Adipocyte (in vitro differentiated cells): ENCODE measurements at places on chromosomes 11 and 22.

GRCh38 chr11:56122073-56122472 is at the start of gene OR8H3:
Gene OR8H3, plus strand, starts transcription at chr11:56122373. Its CDS starts 0 bp downstream, at chr11:56122373.
- no peak for DNase-seq

- no peak for DNase-seq
These were observed 11.4 kb downstream of the GNB1L start for GRCh38 chr22:19843107-19843856.

DNA sequence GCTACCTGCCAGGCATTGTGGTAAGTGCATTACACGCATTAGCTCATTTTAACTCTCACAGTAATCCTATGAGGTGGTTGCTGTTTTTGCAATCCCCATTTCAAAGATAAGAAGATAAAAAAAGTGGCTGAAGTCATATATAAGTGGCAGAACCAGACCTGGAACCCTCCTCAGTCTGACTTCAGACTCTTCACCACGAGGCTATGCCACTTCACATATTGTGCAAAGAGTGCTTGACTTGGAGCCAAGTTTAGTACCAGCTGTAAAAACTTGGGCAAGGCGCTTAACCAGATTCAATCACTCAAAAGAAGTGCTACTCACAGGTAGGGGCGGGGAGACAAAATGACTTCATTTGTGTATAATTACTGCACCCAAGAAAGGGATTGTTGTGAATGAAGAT is 15.3 kb downstream of the BPIFC start:
- DNase-seq: no peak

- DNase-seq: no peak
These were observed 6.5 kb upstream of the IL10RA start for GRCh38 chr11:117979481-117980211.

- DNase-seq: no peak
These were observed 1.5 kb upstream of the APOBEC3A start for GRCh38 chr22:38955926-38956325.

GRCh38 chr11:3826721-3827120 is 14.0 kb downstream of the RHOG start:
- no peak for DNase-seq

GRCh38 chr11:2213890-2214526 is 42.4 kb upstream of the TH start:
- DNase-seq: no peak

GRCh38 chr11:60783141-60783484 is 2.0 kb upstream of the MS4A10 start:
- no peak for DNase-seq

GRCh38 chr11:122754553-122755322 is 83.6 kb upstream of the CRTAM start:
- no peak for DNase-seq

DNA sequence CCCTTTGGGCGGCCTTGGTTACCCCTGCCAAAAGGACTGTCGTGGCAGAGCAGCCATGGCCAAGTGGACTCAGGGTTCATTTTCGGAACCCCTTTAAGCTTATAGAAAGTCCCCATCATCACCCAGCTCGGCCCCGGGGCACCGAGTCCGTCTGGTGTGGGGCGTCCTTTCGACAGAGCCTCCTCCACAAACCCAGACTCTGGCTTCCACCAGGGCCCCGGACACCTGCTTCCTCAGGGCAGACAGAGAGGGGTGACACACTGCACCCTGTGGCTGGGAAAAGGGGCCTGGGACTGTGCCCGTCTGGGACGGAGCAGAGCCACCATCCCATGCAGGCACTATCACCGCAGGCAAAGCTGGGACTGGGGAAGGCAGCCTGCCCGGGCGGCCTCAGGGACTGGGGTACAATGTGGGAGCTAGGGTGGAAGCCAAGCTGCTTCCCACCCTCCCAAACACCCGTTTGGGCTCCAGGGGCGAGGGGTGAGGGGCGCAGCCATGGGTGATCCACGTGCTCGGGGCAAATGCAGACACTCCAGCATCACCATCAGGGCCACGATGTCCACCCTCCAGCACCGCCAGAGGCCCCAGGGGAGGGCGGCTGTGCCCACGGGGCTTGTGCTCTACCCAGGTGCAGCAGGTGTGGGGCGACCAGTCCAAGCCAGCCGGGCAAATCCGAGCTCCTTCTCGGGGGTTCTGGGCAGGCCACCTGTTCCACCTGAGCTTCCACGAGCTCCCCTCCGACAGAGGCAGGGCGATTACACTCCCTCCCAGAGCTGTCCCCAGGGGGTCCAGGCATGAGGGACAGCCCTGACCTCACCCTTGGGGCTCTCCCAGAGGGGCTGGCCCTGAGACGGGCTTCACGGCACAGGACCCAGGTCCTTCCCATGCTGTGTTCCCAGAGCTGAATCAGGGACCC is 11.7 kb upstream of the MRPL23 start:
- DNase-seq: no peak

- no peak for DNase-seq
These were observed 31.6 kb downstream of the C11orf91 start for GRCh38 chr11:33668951-33669596.

- no peak for DNase-seq
These were observed 64.5 kb downstream of the CCDC73 start for GRCh38 chr11:32729976-32730375.

DNA sequence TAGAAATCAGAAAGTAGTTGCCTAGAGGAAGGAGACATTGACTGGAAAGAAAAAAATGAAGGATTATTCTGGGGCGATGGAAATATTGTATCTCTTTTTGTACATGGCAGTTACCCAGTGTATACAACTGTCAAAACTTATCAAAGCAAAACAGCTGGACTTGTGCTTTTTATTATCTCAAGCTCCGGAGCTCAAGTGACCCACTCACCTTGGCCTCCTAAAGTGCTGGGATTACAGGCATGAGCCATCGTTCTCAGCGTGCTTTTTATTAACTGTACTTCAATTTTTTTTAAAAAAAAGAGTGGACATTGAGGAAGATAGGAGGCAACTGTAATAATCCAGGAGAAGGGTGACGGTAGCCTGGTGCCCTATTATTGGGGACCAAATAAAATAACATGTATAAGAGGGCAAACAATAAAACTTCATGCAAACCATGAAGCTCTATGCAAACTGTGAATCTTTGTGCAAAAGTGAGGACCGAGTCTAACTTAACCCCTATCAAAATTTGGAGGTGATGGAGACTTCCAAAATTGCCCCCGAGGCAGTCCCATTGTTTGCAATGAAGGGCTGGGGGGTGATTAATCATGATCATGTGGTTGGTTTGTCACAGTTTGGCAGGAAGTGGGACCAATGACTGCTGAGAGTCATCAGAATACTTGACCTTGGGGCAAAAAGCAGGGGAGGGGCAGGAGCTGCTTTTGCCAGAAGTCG is 23.5 kb downstream of the FZD4 start:
- peak; percentile 44 for DNase-seq

DNA sequence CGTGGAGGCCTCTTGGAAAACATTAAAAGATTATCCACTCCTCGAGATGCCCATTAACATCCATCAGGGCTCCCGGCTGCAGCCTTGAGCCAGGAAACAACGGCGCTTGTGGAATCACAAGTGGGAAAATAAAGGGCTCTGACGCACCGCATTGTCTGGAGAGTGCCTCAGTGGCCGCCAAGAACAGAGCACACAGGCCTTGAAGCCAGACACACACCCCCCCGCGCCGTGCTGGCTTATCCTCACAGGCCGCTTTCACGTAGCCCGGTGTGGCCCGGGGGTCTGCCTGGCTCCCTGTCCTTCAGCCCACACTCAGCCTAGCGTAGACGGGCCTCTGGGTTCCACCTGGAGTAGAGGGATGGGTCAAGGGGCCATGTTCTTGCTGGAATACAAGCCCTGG is 1020.5 kb downstream of the BRD1 start:
- no peak for DNase-seq

GRCh38 chr11:10686311-10686710 is 7.2 kb downstream of the IRAG1 start:
- no peak for DNase-seq

DNA sequence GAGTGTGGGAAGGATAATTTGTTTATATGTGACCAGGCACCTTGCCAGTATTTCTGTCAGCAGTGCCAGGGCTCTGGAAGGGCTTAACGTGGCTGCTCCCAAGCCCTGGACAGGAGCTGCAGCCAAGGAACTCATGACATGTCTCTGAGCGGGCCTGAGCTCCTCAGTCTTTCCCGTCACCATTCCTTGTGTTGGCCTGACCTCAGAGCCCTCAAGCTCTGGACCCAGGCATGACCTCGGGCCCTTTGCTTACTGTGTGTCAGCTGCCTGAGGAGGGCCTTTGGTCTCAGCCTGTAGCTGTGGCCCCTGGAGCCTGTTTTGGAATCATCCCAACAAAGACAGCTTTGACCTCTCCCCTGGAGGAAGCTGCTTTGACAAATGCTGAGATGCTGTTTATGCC is 264.1 kb upstream of the PLET1 start:
- DNase-seq: no peak

DNA sequence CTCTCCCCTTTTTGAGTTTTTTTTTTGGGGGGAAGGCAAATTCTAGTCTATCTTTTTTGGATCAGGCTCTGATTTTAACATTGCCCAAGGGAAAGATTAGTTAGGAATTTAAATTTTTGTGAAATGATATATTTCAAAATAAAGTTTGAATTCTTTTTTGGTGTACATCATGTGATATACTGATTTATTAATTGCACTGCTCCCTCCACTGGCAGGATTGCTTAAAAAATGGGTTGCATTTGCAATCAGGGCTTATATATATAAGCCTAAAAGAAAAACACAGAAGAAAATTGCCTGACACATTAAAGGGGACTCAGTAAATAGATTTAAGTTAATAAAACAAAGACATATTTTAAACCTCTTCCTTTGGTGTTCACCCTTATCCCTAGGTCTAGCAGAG is 1.2 kb downstream of the DYNC2H1 start:
- DNase-seq: peak; percentile 85

DNA sequence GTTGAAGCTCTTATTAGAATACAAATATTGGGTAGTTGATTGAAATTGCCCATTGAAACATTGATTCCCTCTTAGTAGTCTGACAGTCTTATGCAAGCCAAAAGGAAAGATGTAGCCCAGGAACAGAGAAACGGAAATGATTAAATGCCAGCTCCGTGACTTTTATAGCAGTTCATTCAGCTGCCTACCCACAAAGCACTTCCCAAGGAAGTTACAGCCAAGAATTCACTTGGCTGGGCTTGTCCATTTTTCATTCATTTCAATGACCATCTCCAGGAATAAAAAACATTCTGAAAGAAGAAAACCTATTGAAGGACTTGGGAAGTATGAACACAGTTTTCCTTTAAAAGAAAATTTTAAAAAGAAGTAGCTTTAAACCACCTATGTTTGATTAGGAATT is 62.0 kb downstream of the NCAM1 start:
- no peak for DNase-seq

DNA sequence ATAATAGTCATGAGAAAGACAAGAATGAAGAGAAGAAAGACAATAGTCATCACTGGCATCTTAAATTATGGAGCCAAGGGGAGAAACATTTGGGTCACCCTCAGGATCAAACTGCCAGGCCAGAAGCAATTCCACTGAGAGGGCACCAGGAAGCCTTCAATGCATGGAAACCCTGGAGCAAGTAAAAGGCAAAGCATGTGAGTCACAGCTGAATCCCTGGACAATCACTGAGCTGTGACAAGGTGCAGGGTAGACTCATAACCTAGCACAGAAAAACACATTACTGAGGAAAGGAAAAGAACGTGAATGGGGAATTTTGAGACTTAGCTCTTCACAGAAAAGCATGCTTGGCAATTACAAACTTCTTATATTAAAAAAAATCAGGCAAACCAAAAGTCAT is 1.6 kb downstream of the KCNJ1 start:
- peak; percentile 12 for DNase-seq

GRCh38 chr22:48147404-48147803 is 1385.0 kb downstream of the TBC1D22A start:
- DNase-seq: no peak

GRCh38 chr22:44426981-44427380 is 71.1 kb downstream of the RTL6 start:
- DNase-seq: no peak

DNA sequence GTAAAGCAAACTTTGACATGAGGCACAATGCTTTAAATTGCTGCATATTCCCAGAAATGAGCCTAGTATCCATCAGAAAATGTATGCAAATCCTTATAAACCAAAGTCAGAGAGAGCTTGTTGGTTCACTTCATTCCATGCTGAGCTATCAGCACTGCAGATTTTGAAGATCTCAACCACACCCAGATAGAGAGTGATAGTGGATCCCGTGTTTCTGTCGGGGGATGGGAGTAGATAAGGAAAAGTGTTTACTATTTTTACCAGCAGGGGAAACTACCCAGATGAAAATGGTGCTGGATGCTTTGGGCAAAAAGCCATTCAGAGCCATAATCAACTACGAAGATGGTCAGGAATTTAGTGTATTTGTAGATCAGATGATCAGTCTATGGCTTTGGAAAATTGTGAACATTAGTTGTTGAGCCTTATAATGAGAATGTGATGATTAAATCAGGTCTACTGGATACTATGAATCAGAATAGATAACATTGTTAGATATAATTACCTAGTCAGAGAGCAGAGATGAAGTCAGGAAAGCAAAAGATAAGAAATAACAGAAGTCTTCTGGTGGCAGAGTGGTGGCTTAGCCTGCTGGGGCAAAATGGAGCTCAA is 10.8 kb downstream of the OR51B6 start:
- DNase-seq: no peak

DNA sequence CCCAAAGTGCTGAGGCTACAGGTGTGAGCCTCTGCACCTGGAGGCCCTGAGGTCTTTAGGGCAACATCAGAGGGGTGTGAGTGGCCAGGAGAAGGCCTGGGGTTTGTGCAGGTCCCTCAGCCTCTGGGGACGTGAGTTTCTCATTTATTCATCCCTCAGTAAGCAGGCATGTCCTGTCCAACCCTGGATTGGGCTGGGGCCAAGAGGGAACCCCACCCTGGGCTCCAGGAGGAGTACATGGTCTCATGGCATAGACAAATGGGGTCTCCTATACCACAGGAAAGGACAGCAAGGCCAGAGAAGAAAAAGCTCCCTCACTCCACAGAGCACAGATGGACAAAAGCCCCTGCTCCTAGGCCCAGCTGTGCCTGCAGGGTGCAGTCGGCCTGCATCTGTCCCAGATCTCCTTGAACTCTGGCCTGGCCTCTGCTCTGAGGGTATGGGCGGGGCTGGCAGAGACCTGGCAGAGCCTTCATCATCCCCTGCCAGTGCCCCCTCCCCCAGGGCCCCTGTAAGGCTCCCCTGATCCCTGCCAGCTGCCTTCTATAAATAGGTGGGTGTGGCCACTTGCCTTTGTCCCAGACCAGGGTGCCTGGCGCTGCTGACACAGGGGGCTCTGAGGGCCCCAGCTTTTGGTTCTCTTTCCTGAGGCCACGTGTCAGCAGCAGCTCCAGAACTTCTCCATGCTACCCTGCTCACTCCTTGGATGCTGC is 34.6 kb downstream of the A4GALT start:
- DNase-seq: peak; percentile 61

DNA sequence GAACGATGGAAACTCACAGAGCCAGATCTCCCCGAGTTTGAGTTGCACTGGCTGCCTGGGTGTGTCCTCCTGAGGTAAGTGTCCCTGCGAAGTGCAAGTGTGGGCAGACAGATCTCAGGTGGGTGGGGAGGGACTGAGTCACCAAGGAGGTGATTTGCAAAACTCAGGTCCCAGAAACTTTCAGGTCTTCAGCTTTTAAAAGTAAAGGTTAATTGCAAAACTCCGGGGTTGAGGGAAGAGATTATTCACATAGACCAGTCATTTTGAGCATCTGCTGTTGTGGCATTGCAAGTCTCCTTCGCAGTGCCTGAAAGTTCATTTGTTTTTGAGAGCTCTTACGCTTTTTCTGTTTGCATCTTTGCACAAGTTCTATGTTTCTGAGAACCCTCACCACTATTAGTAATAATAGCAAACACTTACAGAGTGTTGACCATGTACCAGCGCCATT is 7.1 kb downstream of the CD44 start:
- no peak for DNase-seq
